SW480 (cell line): ENCODE measurements at places on chromosomes 2 and 18.

DNA sequence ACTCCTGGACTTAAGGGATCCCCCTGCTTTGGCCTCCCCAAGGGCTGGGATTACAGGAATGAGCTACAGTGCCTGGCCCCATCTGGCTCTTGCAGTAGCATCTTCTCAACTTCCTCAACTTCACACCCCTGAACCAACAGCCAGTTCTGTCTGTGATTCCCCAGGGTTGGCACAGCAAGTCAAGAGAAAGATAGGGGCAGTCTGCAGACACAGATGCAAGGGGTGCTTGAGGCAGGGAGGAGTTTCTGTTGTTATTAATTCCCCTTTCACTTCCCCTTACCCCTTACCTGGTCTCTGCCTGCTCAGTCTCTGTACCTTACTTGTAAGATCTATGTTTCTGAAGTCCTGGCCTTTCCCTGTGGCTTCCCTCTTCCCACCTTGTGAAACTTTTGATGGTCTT, 54.1 kb upstream of the MEX3C start:
- no peak for DNase-seq

DNA sequence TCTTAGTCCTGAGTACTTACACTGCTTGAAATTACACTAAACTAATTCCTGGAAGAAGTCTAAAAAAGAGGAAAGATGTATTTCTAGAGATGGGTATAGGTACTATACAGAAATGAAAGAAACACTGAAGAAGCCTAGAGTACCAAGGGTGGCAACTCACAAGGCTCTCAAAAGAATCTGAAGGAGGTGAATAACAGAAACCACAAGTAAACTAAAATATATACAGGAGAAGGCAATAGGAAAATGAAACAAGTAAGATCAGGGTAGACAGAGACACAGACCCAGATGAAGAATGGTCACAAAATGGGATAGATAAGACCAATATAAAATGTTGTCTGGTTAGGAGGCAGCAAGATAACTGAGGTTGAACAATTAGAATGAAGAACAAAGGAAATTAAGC, 59.9 kb downstream of the USP37 start:
- no peak for DNase-seq

GRCh38 chr2:165818920-165819319, 24.9 kb upstream of the GALNT3 start:
- DNase-seq, result no peak

DNA sequence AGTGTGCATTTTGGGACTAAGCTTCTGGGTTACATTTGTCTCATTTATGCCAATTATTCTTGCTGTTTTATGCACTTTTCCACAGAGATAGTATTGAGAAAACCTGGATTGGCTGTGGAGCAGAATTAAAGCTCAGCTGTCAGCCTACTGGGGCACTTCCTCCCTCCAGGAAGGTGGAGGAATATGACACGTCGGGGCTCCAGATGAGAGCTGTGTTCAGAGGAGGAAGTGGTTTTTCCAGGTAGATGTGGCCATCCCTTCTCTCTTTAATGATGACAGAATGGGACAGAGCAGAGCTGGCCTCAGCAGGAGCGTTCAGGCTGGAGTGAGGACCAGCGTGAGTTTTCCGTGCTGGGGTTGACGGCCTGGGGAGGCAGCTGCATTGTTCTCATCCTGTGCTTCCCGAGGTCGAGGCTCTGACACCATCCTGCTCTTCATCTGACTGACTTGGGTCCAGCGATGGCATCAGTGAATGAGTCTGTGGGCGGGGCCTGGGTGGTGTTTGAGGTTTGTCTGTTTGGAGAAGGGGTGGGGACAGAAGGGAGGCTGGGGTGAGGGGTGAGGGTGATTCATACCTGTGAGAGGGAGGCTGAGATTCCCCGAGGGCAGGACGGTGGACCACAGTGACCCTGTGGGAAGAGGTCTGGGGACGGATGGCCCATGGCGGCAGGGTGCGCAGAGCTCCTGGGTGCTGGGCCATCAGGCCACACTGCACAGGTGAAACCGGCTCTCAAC, 207.0 kb downstream of the LDLRAD4 start:
- DNase-seq, result peak; percentile 30

DNA sequence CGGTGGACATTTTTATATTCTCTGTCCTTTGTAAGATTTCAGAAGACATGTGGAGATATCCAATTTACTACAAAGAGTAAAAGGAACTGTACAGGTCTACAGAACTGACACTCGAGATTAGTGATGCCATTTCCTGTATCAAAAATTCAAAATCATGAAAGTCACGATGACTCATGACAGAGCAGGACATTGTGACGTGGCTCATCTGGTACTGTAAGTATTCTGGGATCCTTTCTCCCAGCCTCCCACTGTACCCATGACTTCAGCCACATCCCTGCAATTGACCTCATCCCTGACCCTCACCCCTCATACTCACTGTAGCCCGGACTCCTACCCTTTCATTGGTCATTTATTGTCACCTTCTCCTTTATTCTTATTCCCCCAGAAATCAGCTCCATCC, 736.5 kb downstream of the EPHA4 start:
- DNase-seq, result no peak

- DNase-seq, result no peak
Measured at GRCh38 chr2:235005023-235005422, 53.2 kb downstream of the SH3BP4 start.

GRCh38 chr18:13455960-13456481, 237.5 kb downstream of the LDLRAD4 start:
- DNase-seq, result no peak

- no peak for DNase-seq
Measured at GRCh38 chr18:58514773-58515172, 114.1 kb downstream of the ALPK2 start.

DNA sequence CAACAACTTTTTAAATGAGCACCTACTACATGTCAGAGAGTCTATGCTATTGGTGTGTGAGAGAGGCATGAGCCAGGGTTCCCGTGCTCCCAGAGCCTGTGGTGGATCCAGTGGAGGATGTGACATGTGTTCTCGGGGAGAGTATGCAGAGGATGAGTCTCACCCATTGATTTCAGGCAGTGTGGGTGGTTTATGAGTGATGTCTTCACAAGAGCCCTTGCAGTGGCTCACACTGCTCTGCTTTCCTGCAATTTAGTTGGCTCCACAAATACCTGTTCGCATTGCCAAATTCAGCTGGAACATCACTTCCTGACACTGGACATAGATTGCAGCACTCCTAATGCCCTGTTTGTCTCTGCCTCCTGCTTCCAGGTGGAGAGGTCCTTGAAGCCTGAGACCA, 243.6 kb upstream of the CXCR4 start:
- DNase-seq, result no peak

GRCh38 chr18:26493021-26493420, 55.3 kb downstream of the KCTD1 start:
- no peak for DNase-seq

DNA sequence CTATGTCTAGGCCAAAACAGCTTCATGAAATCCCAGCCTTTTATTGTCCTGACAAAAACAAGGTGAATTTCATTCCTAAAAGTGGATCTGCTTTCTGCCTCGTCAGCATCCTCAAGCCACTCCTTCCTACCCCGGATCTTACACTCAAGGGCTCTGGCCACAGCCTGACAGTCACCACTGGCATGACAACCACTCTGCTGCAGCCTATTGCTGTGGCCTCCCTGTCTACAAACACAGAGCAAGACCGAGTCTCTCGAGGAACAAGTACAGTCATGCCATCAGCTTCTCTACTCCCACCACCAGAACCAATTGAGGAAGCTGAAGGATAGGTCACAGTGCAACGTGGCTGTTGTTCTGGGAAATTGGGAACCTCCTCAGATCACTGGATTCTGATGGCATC, 106.1 kb downstream of the ICA1L start:
- DNase-seq, result no peak

DNA sequence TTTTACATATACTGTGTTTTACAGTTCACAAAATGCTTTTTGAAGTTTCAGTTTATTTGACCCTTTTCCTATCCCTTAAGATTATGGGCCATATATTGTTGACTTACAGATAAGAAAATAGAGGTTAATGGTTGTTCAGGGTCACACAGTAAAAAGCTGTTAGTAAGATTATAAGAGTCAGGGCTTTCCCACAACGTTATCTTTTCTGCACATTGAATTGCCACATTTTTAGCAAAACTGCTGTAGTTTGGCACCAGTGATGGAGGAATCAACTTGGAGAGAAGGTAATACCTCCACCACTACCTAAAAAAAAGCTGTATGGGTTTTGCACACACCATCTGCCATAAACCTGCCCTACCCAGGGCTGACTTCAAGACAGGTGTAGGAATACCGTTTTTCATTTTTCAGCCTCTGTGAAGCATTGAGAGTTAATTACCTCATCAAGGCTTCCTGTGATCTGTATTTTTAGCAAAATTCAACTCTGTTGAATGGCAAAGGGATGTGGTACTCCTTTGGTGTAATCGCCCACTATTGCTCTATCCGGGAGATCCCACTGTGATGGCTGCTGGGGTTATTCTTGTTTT, 5.0 kb downstream of the SOWAHC start:
- DNase-seq, result no peak

- no peak for DNase-seq
Measured at GRCh38 chr2:10335046-10335840, 32.5 kb downstream of the HPCAL1 start.

DNA sequence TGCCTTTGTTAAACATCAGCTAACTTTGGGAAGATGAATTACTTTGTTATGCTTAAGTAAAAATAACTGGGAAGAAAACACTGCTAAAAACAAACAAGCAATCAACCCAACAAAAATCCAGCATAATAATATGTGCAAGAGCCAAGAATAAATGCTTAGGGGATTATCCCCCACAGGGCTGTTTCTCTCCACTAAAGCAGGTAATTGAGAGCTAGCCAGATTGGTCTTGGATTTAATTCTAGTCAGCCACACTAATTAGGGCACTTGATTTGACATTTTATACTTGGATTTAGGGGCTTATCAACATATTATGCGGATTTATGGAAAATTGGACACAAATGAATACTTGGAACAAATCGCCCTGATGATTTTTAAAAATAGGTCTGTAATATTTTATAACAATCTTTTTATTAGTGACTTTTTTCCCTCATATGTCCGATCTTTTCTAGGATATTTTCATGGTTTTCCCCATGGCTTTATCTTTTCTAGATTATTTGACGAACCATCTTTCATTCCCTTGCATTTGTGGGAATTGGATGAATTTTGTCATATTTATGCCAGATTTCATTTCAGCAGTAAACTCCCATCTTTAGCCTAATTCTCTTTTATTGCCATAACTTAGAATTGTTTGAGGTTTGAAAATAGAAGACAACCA, 199.1 kb upstream of the NXPH2 start:
- no peak for DNase-seq

- peak; percentile 78 for DNase-seq
Measured at GRCh38 chr2:172234716-172235691, 132.3 kb upstream of the DLX2 start.

DNA sequence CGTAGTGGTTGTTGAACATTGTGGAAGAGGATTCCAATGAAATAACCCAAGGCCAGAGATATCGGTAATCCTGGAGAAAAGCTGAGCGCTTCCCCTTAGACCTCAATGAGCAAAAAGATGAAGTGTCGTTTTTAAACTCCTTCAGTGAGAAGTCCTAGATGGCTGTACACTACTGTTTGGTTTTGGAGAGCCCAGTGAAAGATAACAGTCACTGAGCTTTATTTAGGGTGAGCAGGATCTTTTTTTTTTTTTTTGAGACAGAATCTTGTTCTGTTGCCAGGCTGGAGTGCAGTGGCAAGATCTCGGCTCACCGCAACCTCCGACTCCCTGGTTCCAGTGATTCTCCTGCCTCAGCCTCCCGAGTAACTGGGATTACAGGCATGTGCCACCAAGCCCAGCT, 24.2 kb downstream of the LRRC30 start:
- DNase-seq, result no peak

GRCh38 chr18:45026162-45026561, 345.5 kb downstream of the SETBP1 start:
- DNase-seq, result no peak

GRCh38 chr2:159168707-159169106, 117.8 kb downstream of the WDSUB1 start:
- DNase-seq, result peak; percentile 17

- no peak for DNase-seq
Measured at GRCh38 chr2:156306821-156307220, 25.7 kb downstream of the NR4A2 start.

GRCh38 chr2:102345329-102345920, 10.2 kb upstream of the IL18R1 start:
- no peak for DNase-seq

- peak; percentile 78 for DNase-seq
Measured at GRCh38 chr2:105734762-105735538, 9.8 kb upstream of the NCK2 start.

GRCh38 chr2:146893500-146894041, 951.3 kb upstream of the ACVR2A start:
- DNase-seq, result no peak

DNA sequence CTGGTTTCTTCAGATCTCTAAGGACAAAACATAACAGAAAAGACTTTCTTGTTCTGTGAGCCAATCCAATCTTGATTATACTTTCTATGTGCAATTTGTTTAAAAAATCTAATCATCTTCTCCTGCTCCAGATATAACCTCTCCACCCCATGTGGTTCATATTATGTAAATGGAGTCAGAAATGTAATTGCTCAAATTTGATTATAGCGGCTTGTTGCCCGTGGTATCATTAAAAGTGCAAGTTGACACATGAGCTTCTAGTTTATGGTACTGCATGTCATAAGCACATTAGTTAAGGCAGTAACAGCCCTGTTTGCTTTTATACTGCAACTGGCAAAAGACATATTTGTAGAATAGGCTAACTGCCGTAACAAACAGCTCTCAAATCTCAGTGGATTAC, 715.1 kb upstream of the CDH7 start:
- DNase-seq, result no peak

DNA sequence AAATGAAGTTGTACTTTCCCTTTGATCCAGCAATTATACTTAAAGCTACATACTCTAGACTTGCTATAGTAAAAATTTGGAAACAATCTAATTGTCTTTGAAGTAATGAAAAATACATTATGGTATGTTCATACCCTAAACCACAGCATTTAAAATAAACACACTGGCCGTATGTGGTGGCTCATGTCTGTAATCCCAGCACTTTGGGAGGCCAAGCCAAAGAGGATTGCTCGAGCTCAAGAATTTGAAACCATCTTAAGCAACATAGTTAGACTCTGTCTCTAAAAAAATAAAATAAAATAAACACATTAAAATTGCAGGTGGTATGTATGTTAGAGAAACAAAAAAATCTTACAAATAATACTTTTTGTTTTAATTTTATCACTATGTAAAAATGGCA, 208.1 kb upstream of the KLHL14 start:
- DNase-seq, result no peak

DNA sequence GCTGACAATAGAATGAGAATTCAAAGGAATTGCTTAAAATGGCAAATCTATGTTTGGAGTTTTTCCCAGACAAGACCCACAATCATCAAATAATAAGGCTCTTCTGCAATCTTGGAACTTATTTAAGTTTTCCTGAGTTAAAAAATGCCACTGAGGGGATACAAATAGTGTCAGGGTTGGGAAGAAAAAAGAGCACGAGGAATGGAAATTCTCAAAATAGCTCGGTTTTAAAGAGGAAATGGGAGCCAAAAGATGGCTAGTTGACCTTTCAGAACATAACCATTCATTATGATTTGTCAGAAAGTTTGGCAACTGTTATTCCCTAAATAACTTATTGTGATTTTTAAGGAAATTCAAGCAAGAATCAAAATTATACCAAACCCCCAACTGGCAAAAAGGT, 127.7 kb downstream of the RAPGEF4 start:
- no peak for DNase-seq

GRCh38 chr2:99959261-99960014, 183.0 kb downstream of the AFF3 start:
- DNase-seq, result no peak
